Right renal cortex interstitium (tissue), 3 donors: ENCODE measurements at places on chromosomes 1 and 21.

- no peak for DNase-seq
Observed at GRCh38 chr1:40110389-40110788, 13.3 kb upstream of the PPT1 start.

DNA sequence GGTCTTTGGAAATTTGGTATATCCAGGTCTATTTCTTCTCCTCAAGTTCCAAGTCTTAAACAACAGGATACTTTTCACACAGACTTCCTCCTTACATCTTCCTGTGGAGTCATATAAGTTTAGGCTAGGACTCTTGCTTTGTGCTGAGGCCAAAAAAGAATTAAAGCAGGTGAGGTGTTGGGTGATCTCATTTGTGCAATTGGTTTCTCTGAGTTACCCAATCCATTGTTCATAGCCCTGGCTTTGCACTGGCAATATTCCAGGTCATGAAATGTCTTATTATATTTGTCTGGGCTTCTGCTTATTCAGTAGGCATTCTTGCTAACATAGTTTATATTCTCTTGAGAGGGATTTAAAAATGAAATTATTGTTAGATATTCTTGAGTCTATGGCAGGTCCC lies 14.1 kb upstream of the KIAA0040 start:
- DNase-seq = no peak

- DNase-seq = no peak
Observed at GRCh38 chr1:13628218-13628617, 44.6 kb downstream of the PDPN start.

- no peak for DNase-seq
Observed at GRCh38 chr1:117401761-117402160, 34.5 kb downstream of the MAN1A2 start.

DNA sequence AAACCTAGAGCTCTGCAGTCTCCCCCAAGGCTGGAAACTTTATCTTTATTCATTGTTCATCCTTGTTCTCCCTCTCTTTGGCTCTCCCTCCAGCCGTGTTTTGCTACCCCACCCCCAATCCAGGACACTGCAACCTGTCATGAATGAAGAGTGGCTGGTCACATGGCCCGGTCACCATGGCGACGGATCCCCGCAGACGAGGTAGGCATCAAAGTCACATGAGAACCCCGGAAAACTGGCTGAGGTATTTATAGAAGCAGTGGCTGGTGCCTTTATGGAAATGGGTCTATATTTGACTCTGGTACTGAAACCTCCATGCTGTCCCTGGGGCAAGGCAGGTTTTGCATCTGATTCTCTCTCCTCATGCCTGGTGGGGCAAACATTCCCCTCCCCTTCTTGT lies 13.4 kb upstream of the SLC6A17 start:
- no peak for DNase-seq

- peak; percentile 23 for DNase-seq
Observed at GRCh38 chr1:229893762-229894444, 173.1 kb upstream of the GALNT2 start.

DNA sequence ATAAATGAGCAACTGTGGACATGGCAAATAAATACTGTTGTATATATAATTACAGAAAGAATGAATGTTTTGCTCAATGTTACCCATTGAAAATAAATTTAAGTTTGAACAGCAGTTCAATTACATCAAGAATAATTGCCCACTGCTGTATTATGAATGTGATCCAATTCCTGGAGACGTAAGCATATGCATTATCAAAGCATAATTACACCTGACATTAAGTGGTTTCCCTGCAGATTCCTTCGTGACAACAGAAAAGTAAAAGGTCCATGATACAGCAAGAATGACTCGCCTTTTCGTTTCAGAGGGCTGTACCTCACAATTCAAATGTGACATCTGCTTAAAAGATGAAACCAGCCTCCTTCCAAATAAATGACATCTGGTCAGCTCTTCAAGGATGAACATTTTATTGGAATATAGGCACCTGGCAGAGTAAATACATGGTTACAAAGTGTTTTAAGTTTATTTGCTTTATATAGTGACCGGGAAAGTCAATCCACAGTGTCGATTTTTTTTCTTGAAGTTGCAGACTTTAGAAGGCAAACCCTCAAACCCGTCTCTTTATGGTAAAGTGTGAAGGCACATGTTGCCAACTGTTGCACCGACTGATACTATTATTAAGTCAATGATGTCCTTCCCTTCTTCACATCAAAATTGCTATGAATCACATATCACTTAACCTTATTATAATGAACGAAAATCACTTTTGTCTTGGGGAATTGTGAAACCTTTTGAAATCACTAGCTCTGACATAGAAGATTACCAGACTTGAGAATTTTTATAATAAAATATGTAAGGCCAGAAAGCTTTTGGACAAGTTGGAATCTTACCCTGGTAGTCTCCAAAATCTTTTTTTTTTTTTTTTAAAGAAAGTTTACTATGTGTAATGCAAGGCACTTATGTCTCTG lies 36.2 kb upstream of the EDEM3 start:
- DNase-seq = no peak
